ENCODE measurements at places on chromosomes 7 and 10.

DNA sequence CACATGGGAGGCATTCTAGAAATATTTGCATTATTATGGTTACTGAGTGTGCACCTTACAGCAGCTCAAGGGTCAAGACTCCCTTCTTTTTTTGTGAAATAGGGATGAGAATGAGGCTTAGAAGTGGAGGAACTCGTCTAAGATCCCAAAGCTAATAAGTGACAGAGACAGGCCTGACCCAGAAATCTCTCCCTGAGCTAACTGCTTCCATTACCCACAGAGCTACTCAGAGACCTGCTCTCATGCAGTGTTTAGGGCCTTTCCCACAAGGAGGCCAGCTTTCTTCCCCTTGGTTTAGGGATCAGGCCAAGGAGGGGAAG lies 301.7 kb downstream of the RPS24 start:
- DNase-seq: no peak

- DNase-seq: no peak
Measured at GRCh38 chr7:2751086-2751485, 63.1 kb downstream of the AMZ1 start.

GRCh38 chr7:158109364-158110033 lies 478.1 kb downstream of the PTPRN2 start:
- no peak for DNase-seq

- peak; percentile 69 for DNase-seq
Measured at GRCh38 chr7:5665094-5666025, 116.1 kb downstream of the RNF216 start.

- DNase-seq: no peak
Measured at GRCh38 chr10:132248455-132249225, 59.1 kb downstream of the STK32C start.

GRCh38 chr10:9814285-9814864 lies 1203.3 kb upstream of the CELF2 start:
- no peak for DNase-seq

- DNase-seq: no peak
Measured at GRCh38 chr7:24334012-24334411, 50.0 kb downstream of the NPY start.

DNA sequence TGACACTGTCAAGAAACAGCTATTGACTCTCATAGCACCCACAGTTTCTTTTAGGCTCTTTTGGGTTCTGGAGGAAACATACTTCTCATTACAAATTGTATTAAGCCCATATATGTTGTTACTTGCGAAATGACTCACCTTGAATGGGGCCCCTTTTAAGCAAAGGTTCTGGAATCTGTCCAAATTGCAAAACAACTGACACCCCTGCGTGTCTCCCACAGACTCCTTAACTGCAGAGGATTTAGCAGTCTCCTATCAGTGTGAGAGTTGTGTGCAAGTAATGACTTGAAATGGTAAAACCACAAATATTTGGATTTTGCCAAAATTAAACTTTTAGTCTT lies 192.3 kb downstream of the DNAJC1 start:
- DNase-seq: no peak

DNA sequence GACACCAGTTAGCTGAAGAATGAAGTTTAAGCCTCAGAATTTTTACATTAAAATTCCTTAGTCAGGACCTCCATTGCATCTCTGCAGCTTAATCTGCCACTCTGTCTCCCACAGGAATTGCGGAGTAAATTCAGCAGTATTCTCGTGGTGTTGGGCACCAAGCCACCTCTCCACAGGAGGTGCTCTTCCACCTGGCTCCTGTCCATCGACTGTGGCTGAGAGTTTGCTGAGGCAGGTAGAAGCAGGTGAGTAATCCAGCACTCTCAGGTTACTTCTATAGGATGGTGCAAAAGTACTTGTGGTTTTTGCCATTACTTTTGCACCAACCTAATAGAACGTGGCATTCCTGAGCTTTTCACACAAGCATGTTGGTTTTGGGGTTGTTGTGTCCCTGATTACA lies 134.1 kb downstream of the GFRA1 start:
- no peak for DNase-seq
